ENCODE measurements at places on chromosomes 12 and 14.

DNA sequence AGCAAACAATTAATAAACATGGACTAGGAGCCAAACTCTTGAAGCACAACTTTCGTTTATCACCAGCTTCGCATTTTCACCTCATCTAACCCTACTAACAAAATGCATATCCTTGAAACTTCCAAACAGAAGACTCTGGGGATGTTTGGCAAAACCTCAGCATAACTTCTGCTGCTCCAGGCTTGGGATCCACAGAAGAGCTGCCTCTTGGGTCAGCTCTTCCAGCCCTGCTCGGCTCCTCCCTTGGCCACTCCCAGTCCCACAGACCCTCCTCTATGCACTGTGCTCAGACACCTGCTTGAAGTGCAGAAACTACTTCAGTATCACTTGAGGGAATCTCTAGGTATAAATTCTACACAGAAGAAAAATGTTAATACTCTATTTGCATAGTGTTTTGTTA lies 110.0 kb upstream of the AMIGO2 start:
- no peak for DNase-seq

DNA sequence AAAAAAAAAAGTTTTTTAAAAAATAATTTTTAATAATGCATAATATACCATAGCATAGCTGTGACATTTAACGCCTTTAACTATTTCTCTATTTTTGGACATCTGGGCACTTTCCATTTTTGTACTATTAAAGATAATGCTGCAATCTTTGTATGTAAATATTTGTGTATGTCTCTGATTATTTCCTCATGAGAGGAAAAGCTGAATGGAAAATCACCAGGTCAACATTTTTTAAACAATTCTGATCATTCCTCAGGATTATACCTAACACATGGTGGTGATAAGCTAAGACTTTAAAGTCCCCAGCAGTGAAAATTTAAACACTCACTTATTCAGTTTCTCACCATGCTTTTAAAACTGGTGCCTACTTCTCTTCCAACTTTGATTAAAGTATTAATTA lies 31.3 kb upstream of the NR1H4 start:
- DNase-seq, result no peak

DNA sequence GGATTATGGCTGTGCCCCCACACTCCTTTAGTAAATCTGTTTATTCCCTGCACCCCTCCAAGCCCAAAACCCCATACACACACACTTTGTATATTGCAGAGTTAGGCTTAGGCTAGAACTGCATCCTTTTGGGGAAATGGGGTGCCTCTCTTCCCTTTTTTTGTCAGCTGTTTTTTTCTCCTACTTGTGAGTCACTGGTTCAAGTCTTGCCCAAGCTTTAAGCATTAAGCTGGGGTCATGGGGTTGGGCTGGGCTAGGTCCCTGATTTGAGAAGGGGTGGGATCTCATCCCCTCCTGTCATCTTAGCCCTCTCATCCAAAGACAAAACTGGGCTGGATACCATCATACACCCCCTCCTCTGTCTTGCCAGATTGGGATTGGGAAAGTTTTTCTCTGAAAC lies 1.6 kb downstream of the LRP1 start:
- no peak for DNase-seq

GRCh38 chr14:70907996-70908934 lies 1.0 kb downstream of the PCNX1 start:
- DNase-seq, result peak; percentile 20

DNA sequence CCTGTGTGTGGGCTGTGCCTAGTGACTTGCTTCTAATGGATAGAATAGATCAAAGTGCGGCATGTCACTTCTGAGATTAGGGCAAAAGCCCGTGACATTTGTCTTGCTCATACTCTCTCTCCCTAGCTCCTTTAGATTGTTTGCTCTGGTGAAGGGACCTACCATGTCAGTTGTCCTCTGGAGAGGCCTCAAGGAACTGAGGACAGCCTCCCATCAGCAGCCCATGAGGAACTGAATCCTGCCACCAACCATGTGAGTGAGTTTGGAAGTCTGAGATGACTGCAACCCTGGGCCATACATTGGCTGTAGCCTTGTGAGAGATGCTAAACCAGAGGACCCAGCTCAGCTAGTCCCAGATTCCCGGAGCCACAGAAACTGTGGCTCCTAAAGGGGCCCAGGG lies 101.6 kb upstream of the ESRRB start:
- no peak for DNase-seq

GRCh38 chr14:54785778-54786770 lies 116.6 kb downstream of the GCH1 start:
- no peak for DNase-seq

GRCh38 chr12:131494216-131494615 lies 216.7 kb upstream of the SFSWAP start:
- no peak for DNase-seq

GRCh38 chr14:24377657-24378056 lies 9.7 kb downstream of the NFATC4 start:
- DNase-seq, result no peak

DNA sequence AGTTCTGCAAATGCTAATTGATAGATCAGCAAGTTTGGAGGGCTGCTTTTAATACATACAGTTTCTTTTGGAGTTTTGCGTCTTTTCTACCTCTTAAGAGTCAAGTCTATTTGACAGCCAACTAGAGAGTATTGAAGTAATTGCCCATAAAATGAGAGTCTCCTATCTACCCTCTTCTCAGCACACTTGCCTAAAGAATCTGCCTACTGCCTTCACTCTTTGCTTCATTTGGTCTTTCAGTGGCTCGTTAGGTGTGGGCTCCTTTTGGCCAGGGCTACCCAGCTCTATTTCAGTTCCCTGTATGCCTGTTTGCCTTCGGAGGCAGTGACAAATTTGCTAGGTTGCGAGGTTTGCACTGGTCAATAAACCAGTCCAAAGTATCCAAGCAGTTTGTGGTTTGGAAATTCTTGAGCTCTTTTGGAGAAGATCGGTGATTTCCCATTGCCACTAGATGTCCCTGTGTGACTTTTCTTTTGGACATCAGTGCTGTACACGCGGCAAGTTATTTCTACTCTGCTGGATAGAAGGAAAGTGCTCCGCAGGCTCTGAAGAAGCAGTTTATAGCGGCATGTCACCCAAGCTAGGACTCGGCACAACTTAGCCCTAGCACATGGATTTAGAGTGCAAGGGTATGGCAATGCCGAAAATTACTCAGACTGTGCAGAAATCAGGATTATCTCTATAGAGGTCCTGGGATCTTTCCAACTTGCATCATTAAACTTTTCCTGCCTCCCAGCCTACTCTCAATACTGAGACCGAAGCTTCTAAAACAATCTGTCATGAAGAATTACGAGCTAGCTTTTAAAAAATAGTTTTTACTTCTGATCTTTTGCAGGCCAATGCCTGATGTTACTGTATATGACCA lies 38.6 kb downstream of the MGST1 start:
- DNase-seq, result peak; percentile 50

DNA sequence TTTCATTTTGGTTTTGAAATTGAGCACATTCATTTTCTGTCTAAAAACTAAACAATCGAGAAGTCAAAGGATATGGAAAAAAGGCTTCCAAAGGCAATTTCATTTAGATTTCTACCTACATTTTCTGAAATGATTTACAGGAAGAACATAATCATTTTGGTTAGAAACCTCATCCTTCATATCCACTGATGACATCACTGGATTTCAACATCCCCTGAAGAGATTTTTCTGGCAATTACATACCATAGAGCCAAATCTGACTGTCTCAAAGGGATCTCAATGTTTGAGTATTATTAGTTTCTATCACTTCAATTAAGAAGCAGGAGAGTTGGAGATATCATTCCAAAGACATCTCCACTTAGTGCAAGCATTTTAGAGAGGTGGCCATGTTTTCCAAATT lies 137.8 kb downstream of the TTC7B start:
- DNase-seq, result no peak

- DNase-seq, result peak; percentile 12
These were observed 57.2 kb upstream of the RIN3 start for GRCh38 chr14:92456215-92457015.

DNA sequence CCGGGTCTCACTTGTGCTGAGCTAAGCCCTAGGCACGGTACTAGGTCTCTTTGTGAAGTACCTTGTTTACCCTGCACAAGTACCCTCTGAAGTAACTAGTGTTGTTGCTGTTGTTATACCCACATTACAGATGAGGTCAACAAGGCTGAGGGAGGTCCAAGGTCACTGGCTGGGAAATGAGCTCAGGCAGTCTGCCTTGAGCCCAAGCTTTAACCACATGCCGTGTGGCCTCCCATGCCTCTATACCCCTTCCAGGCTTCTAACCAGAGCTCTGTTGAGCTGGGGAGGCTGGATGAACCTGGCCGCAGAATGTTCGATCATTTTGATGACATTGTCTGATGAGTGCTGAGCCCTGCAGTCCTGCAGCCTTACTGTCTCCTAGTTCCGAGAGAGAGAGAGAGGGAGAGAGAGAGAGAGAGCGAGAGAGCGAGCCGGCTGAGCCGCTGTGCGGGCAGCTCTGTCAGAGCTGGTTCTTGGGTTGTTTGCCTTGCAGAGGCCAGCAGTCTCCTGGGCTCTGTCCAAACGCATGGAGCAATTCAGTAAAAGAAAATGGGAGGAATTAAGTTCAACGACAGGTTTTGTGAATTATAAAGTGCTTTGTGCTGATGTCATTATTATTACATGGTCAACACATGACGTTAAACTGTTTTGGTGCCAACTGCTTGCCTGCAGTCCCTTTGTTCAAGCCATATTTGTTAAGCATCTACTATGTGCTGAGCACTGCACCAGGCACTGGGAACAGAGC lies 13.1 kb downstream of the JDP2 start:
- DNase-seq, result no peak

DNA sequence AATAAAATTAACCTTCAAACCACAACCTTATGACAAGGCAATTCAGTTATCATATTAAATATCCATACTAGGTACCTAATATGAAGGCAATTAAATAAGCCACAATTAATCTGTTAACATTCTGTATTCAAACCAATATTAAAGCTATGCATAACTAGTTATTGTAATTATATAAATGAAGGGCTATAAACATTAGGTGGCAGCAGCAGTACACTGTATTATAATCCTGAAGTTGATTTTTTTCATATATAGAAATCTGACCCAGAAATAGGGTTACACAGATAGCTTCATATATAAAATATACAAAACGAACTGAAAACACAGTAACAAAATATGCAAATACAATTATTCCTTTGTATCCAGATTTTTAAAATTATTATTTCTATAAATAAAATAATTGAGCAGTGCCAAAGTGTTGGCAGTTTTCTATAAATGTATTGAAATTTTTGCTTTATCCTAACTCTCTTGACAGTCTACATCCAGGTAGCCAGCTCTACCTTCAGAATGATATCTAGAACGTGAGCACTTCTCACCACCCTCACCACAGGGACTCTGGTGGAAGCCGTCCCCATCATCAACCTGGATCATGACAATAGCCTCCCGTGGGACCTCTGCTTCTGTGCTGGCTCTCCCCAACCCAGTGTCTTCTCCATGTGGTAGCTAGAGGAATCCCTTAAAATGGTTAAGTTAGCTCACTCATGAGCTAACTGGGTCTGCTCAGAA lies 136.2 kb downstream of the MED13L start:
- no peak for DNase-seq

GRCh38 chr14:99117671-99118045 lies 154.3 kb downstream of the BCL11B start:
- no peak for DNase-seq

- DNase-seq, result no peak
These were observed 1145.1 kb downstream of the FLRT2 start for GRCh38 chr14:86675059-86675458.

DNA sequence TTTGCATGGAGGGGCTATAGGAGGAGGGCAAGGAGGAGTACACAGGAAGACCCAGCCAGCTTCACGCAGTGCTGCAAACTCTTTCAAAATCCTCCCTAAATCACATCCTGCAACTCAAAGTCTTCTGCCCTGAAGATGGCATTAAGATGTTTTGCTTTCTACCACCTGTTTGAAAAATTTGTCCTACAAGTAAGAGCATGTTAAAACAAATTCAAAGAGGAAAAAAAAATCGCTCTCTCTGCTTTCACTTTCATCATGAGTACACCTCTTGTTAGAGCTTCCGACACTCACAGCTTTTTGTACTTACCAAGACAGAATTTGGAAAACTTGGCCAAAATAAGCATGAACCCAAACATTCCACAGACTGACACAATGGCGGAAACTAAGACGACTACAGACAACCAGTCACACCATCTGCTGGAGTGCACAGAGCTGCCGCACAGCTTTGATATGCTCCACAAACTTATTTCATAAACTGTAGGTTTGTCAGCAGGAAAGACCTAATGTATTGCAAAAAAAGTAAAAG lies 21.3 kb downstream of the GCH1 start:
- peak; percentile 38 for DNase-seq

DNA sequence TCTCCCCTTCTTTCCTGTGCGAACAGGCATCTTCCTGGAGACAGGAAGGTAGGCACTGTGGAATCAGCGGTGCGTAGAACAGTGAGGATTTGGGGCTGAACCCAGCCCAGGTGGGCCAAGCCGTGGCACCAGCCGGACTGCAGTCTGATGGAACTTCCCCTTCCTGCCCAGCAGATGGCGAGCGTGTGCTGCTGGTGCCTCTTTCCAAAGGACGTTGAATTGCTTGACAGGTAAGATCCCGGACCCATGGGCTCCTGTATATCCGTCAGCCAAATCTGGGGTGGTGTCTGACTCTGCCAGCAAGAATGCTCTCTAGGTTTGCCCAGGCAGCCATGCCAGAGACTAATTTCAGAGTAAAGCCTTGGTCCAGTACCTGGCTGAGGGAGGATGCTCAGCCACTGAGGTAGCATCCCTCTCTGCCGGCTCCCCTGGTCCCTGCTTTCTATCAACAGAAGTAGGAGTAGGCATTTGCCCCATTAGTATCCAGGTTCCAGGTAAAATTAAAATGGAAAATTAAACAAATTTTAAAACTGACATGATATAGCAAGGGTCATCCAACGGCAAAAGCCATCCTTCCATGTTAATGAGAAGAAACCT lies 21.1 kb upstream of the KCNA5 start:
- DNase-seq, result no peak

- no peak for DNase-seq
These were observed 504 bp downstream of the WNT5B start for GRCh38 chr12:1629338-1630132.

All from left renal pelvis (tissue), 4 donors.